ENCODE measurements at places on chromosomes 16 and 17.

- peak; percentile 69 for DNase-seq
Observed at GRCh38 chr17:35345926-35346771, 27.3 kb downstream of the SLFN11 start.

DNA sequence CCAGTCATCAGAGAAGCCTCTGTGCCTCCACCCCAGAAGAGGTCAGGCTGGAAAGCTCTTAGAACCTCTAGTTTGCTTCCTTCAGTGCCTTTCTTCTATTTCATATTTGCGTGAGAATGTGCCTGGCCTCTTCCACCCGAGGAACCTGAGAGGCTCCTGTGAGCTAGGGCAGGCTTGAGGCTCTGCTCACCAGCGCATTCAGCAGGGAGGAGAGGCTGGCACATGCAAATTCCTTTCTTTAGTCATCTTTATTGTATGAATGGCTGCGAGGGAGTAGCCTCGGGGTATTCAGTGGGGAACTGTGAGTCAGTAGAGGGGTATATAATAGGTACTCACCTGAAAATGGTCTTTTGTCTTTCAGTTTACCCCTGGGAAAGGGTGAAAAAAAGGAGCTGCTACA is 268.3 kb downstream of the ABCC12 start:
- DNase-seq: no peak

GRCh38 chr17:44981221-44981968 is 13.3 kb upstream of the C1QL1 start:
- DNase-seq: peak; percentile 84

- no peak for DNase-seq
Observed at GRCh38 chr16:13153696-13154095, 252.3 kb downstream of the SHISA9 start.

GRCh38 chr17:41512546-41513167 is 6.0 kb downstream of the KRT15 start:
- no peak for DNase-seq

DNA sequence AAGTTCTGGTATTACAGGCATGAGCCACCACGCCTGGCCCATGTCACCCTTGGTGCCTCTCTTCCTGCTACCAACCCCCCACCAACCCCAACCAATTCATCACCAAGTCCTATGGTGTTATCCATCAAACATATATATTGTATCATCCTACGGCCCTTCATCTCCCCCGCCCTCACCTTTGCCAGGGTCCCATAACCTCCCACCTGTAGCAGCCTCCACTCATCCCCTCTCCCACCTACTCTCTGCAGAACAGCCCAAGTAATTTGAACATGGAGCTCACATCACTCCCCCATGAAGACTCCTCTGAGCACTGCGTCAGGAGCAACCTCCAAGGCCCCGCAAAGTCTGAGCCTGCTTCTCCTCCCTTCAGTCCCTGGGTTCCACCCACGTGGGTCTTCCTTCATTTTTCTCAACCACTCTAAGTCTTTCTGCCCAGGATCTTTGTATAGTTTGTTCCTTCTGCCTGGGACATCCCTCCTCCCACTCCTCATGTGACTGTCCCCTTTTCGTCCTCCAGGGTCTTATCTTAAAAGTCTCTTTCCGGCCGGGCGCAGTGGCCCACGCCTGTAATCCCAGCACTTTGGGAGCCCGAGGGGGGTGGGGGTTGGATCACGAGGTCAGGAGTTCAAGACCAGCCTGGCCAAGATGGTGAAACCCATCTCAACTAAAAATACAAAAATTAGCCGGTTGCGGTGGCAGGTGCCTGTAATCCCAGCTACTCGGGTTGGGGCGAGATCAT is 7.0 kb upstream of the HID1 start:
- no peak for DNase-seq

DNA sequence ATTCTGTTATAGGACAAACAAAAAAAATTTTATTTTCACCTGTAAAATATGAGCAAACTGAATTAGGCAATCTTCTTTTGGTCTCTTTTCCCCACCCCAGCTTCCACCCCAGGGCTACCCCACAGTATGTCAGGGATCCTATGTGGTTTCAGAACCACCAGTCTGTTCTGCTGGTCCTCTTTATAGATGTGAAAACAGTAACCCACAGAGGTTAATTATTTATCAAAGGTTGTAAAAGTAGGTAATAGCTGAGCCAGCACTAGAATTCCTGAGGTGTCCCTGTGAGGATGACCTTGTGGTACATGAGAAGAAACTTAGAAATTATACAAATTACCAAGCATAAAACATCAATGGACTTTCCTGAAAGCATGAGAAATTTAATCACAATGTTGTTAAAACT is 428.7 kb downstream of the CNTNAP4 start:
- DNase-seq: no peak

DNA sequence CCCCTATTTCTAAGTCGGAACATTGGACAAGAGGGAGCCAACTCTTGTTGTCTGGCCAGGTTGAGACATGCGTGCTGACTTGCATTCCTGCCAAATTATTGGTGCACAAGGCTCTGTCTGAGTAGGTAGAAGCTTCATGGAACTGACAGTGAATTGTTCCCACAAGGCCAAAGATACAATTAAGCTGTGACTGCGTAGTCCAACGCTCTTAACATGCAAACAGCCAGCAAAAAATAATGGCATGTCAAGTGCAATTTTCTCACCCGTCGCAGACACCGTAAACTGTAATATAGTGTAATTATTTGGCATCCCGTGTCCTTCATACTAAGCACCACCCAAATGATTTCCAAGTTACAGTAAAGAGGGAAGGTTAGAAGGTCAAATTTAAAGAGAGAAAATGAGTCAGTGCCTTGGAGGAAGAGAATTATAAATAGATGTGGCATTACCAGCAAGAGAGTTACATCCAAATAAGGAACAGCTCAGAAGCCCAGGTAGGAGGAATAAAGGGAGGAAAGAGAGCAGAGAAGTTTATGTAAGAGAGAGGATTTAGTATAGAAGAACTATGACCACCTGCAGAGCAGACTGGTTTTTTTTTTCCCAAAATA is 21.8 kb downstream of the CDH8 start:
- DNase-seq: no peak

GRCh38 chr17:59406808-59407381 is 75.4 kb downstream of the YPEL2 start:
- peak; percentile 44 for DNase-seq

DNA sequence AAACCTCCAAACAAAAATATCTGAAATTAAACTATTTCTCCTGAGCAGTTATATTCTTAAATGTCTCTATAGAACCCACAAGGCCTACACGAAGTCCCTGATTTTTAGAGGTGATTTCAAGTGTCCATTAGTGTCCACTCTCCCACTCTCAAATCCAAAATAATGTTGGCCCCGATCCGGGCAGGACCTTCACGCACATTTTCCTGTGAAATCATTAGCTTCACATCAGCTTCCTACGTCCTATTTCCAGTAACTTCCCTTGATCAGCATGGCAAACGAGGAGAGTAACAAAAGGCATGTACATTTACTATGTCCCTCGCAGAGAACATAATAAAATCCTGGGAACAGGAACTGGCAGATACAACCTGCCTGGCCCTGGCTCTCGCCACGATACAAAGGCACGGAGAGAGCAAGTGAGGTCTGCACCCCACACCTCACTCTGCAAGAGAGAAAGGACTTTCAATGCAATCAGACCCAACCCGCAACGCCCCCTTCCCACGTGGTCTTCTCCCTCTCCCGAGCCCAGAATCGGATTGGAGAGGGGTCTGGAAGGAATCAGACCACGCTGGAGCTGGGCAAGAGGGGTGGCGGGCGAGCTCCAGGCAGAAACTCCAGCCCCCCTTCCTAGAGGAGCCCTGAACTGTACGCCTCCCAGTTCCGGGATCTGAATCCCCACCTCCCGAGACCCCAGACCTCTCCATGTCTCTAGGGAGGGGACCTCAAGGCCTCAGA is 17.5 kb upstream of the C17orf78 start:
- DNase-seq: peak; percentile 18

- no peak for DNase-seq
Observed at GRCh38 chr17:7357381-7357780, 2.4 kb downstream of the TMEM95 start.

GRCh38 chr17:35064516-35065215 is 1.2 kb upstream of the RFFL start:
- no peak for DNase-seq

- DNase-seq: no peak
Observed at GRCh38 chr17:17258998-17259397, 22.0 kb upstream of the FLCN start.

DNA sequence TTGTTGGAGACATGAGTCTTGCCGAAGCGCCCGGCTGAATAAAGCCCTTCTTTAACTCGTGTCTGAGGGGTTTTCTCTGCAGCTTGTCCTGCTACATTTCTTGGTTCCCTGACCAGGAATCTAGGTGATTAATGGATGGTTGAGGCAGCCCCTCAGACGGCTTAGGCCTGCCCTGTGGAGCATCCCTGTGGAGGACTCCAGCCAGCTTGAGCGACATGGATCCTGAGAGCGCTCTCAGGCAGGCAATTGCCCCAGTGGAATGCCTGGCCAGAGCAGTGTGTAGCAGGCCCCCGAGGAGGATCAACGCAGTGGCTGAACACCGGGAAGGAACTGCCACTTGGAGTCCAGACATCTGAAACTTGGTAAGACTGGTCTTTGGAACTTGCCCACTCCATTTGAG is 17.3 kb upstream of the ENDOV start:
- DNase-seq: no peak

DNA sequence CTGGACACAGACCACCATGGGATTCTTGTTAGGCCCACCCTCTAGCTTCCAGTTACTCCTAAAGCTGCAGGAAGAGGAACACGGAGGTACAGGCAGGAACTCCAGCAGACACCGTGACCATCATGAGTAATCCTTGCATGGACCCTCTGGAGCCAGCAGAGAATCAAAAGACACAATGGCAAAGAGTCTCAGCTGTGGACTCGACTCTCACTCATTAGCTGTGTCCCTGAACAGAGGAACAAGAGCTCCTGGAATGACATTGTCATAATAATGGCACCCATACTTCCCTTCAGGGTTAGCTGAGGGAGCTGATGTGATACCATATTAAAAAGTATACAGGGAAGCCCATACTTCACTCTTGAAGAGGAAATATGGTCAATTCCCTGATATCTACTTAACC is 176.3 kb upstream of the ASIC2 start:
- no peak for DNase-seq

DNA sequence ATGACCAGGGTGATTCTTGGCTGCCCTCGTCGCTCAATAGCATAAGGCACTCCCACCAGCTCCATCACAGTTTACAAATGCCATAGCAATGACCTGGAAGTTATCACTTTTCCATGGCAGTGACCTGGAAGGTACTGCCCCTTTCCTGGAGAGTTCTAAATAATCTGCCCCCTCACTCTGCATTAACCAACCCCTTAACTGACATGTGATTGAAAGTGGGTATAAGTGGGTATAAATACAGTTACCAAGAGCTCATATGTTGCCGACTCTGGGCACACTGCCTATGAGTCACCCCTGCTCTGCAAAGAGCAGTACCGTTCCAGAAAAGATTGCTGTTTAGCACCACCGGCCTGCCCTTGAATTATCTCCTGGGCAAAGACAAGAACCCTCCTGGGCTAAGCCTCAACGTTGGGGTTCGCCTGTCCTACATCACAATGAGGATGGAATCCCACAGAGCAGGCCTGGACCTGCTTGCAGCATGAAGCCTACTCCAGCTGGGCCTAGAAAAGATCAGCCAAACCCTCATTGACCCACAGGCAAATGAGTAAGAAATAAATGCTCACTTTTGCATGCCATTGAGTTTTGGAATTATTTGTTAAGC is 95.2 kb upstream of the SEC14L1 start:
- no peak for DNase-seq

DNA sequence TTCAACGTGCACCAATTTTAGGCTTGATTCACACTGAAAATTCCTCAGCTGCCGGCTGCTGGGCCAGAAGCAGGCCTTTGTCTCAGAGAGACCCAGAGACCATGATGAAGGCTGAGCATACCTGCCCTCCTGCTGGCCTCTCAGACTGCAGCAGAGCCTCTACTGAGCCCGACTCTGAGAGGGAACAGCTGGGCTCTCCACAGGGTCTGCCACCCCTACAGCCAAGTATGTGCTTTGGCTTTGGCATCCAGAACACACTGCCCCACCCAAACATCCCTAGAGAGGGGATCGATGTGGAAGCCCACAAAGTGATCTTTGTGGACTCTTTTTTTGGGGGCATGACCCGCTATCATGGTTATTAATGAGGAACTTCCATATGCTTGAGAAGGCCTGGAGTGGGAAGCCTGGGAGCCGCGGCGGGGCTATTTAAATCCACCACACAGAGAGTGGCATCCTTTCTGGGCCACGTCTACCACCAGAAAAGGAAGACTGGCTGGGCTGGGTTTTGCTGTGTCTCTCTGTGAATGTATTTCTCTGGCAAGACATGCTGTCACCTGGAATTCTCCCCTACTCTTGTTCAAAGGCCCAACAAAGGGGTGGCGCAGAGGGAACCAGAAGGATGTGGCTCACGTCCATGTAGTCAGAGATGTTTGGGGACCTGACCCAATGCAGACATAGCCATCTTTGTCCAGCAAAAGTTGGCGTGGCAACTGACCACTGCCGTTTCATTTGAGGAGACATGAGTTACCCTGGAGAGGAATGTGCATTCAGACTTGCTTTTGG is 69.3 kb downstream of the GNAO1 start:
- DNase-seq: no peak

DNA sequence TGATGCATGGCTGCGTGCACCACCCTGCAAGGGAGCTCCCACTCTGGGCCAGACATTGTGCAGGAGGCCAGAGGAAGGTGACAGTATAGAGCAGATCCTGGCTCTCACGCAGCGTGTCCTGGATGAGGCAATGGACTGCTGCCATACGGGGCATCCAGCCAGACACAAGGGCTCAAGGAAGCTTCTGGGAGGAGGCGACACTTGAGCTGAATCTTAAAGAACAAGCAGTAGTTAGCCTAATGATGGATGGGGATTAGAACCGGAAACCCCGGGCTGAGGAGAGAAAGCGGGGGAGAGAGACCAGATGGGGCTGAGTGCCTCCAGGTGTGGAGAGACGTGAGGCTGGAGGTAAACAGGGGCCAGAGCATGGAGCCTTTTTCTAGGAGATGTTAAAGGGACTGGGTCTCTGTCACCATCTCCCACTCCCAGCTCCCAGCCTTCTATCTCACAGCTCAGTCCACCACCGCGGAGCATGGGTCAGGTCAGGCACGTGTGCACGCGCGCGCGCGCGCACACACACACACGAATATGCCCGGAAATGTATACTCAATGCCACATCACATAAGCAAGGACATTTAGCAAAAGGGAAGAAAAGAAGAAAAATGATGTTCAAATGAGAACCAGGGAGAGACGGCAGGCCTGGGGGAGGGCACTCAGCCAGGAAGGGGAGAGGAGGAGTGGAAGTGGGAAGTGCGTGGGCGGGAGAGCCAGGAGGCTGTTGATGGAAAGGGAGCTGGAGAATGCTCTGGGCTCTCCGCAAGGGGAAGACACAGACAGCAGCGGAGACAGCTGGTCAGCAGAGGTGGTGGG is 46.3 kb downstream of the CCDC42 start:
- DNase-seq: peak; percentile 25

- no peak for DNase-seq
Observed at GRCh38 chr17:9183306-9183705, 162.0 kb downstream of the NTN1 start.

GRCh38 chr17:18076936-18077335 is 10.8 kb upstream of the DRG2 start:
- no peak for DNase-seq
